ENCODE measurements at places on chromosomes 4 and X.
A peak's percentile ranks its signal among the peaks of the same experiment; 100 is the strongest.

DNA sequence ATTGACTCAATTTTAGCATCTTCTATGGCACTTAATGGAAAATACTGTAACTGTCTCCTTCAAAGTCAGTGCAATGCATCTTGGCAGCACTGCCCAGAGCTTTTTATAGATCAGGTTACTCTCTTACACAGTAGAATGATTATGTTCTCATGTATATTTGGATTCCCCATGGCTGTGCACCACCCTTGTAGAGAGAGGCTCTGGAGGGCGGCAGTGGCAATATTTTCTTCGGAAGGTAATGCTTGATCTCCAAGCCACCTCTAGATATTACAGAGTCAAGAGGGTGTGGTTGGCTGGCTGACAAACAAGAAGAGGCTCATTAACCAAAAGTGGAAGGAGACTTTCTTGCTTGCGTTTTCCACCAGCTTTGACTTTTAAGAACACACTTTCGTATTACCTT lies 72.8 kb upstream of the ARSJ start:
- no peak for DNase-seq

GRCh38 chr4:89249716-89250361 lies 57.8 kb downstream of the GPRIN3 start:
- no peak for DNase-seq

- DNase-seq: peak; percentile 49
Observed at GRCh38 chr4:170089274-170089667, 485 bp downstream of the AADAT start.

DNA sequence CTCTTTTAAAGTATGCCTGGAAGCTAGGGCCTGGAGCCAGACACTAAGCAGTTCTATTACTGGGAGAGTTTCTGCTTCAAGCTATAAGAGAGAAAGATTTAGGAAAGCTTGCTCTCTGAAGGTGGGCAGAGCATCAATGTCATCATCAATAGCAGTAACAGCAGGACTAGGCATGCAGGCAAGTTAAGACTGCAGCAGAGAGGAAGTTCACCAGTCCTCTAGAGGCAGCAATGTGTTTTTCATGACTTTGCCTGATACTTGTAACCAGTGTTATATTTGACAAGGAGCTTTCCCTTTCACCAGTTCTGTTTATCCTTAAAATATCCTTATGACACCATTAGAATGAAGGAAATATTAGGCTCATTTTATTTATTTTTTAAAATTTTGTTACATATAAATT lies 237.9 kb downstream of the KCTD8 start:
- DNase-seq: no peak

DNA sequence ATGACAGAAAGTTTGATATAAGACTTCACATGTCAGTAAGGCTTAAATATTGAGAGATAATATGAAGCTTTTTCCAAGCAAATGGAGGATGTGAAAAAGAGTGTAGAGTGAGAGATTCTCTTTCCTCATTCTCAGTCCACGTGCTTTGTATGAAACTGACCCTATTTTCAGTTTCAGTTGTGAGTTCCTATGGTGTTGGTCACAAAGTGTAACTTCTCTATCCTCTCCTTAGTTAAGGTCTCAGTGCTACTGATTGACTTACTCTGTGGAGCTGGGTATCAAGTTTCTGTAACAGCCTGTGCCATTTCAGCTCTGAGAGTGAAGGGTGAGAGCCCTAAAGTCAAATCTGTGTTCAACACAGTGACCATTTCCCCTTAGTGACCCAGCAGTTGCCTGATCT lies 277.2 kb downstream of the EPHA5 start:
- no peak for DNase-seq

GRCh38 chr4:99390055-99390454 lies 37.5 kb upstream of the ADH1C start:
- no peak for DNase-seq

GRCh38 chrX:127302841-127303240 lies 483.3 kb downstream of the PRR32 start:
- DNase-seq: no peak

- DNase-seq: no peak
Observed at GRCh38 chrX:126718440-126718839, 101.1 kb upstream of the PRR32 start.

GRCh38 chr4:41080976-41081375 lies 133.4 kb downstream of the APBB2 start:
- DNase-seq: no peak

DNA sequence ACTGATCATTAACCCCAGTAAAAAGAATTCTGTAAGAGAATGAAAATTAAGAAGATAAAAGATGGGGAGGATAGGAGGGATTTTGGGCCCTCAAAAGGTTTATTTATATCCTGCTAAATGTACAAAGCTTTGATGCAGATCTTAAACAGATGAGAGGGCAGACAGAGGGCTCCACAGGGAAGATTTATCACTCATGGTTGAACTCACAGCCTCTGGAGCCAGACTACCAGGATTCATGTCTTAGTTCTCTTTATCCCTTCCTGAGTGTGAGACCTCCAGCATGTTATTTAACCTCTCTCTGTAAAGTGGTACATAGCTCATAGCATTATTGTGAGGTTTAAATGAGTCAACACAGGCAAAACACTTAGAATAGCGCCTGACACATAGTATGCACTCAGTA lies 74.4 kb downstream of the SOWAHB start:
- DNase-seq: no peak

DNA sequence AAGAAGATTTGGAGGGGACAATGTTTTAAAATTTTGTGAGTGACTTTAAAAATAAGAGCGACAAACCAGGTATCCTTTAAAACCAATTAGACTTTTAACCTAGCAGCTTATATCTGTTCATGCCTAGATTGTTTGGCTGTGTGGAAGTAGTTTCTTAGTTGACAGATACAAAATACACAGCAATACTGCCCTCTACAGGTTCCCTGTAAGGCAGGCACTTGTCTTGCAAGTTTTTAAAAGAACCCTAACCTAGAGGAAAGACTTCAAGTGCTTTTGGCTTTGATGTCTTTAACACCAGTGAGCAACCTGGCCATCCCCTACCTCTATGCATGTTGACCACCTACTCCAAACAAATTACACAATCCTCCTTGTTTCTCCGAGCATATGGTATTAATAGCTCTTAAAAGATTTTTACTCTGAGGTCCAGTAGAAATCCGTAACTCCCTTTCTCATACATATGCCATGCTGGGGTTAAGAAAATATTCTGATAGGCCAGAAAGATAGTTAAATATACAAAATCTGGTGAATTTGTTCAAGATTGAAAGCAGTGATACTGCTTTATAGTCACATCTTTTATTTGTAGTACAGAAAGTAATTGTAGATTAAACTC lies 273.0 kb downstream of the ARHGAP24 start:
- peak; percentile 29 for DNase-seq

GRCh38 chrX:85851418-85851817 lies 195.9 kb downstream of the CHM start:
- no peak for DNase-seq

- DNase-seq: no peak
Observed at GRCh38 chr4:38192516-38192915, 232.3 kb downstream of the PTTG2 start.

- DNase-seq: no peak
Observed at GRCh38 chrX:132505116-132505515, 16.3 kb upstream of the MBNL3 start.

GRCh38 chr4:125355791-125356190 lies 41.0 kb downstream of the FAT4 start:
- DNase-seq: no peak

- DNase-seq: no peak
Observed at GRCh38 chrX:49273181-49273727, 3.7 kb downstream of the PPP1R3F start.

- DNase-seq: no peak
Observed at GRCh38 chr4:182700362-182701160, 216.6 kb downstream of the DCTD start.

GRCh38 chr4:2939383-2940243 lies 23.6 kb downstream of the NOP14 start:
- DNase-seq: no peak

DNA sequence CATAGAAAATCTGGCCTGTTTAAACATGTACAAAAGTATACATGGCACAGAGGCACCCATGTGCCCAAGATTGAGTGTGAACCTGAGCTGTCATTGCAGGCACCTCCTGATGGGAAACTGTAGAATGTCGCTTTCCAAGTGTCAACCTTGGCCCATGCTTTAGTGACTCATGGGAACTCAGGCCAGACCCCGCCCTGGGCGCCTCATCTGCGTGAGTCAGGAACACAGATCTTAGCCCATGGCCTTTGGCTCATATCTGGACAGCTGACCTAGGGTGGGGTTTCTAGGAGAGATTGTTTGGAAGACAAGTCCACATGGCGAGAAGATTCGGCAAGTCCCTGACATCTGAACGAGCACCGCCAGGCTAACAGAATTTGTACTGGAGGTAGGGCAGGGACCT lies 50.0 kb downstream of the CYTL1 start:
- DNase-seq: no peak

DNA sequence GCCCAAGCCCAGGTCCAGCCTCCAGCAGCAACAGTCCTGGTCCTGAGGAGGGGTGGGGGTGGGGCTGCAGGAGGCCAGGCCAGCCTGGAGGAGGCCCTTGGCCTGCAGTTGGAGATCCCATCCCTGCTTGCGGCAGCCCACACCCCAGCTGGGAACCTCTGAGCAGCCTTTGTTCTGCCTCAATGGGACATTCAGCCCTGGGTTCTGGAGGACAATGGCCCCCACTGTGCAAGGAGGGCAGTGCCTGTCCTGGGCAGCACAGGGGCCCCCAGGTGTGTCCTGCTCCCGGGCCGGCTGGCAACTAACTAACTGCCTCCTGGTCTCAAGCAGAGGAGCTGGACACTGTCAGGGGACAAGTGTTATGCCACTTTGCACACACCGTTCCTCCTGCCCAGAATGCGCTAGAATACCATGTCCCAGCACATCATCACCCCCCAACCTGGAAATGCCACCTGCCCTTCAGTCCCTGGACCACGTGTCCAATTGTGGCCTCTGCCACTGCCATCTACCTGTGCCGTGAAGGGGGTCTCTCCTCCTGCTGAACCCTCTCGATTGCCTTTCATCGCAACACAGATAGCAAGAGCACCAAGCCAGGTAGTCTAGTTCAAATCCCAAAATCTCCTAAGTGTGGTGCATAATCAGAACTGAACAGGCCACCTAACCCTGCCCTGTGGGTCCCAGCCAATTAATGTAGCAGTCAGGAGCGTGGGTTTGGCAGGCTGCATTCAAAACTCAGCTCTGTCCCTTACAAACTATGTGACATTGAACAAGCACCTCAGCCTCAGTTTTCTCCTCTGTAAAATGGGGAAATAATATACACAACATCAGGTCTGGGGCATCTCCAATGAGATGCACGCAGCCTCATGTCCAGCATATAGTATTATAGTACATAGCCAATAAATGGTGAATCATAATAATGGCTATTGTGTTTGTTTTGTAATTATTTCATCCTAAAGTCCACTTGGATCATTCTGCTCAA lies 8.8 kb downstream of the PPP2R2C start:
- DNase-seq: no peak

DNA sequence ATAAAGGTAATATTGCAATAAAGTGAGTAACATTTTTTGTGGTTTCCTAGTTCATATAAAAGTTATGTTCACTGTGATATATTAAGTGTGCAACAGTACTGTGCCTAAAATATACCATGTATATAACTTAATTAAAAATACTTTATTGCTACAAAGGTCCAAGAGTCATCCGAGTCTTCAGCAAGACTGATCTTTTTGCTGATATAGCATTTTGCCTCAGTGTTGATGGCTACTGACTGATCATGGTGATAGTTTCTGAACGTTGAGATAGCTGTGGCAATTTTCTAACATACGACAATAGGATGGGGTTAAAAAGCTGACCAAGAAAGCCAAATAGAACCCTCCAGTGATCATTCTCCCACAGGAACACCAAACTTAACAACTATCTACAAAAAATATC lies 1302.7 kb downstream of the TECRL start:
- no peak for DNase-seq

GRCh38 chr4:111228396-111228795 lies 605.5 kb upstream of the PITX2 start:
- no peak for DNase-seq

- DNase-seq: no peak
Observed at GRCh38 chr4:70925899-70926635, 23.9 kb downstream of the MOB1B start.

GRCh38 chr4:180688480-180688879 lies 1554.7 kb upstream of the TENM3 start:
- DNase-seq: no peak

- no peak for DNase-seq
Observed at GRCh38 chr4:123485601-123486000, 89.0 kb downstream of the SPRY1 start.

- DNase-seq: no peak
Observed at GRCh38 chrX:41273638-41274037, 60.3 kb upstream of the DDX3X start.

GRCh38 chr4:82797405-82798111 lies 1.0 kb downstream of the SCD5 start:
- DNase-seq: no peak

DNA sequence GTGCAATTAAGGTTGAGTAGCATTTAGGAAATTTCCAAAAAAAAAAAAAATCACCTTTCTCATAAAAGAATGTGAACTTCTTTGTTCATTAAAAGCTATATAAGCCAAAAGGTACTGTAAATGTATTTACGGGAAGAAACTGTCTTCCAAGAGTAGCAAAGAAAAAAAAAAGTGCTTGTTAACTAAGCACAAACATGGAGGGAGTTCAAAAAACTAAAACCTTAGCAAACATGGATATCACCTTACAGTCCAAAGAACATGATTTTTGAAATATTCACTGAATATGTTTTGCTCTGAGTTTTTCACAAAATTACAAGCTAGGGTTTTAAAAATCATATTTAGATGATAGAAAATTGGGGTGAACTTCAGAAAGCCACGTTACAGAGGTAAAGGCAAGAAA lies 217.5 kb downstream of the ADAMTS3 start:
- no peak for DNase-seq

- no peak for DNase-seq
Observed at GRCh38 chrX:136819031-136819703, 38.4 kb upstream of the ARHGEF6 start.

DNA sequence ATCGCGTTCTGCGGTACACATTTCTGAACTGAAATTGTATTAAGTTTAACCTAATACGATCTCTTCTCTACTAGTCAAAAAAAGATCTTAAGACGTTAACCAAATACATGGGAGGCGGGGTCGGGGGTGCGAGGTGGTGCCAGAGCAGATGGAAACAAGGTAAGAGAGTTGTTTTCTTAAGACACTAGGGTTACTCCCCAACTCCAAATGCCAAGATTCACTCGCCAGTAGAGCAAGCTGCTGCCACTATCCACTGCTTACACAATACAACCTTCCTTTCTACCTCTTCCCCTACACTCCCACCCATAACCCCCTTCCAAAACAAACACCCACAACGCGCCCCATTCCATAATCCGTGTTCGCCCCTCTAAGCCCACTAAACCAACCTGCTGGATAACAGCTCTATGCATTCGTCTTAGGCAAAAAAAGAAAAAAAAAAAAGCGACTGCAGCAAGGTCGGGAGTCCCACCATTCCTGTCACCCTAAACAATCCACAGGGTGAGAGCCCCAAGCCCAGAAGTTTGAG lies 1.3 kb downstream of the LCORL start:
- no peak for DNase-seq

GRCh38 chr4:141713185-141713584 lies 76.8 kb downstream of the IL15 start:
- DNase-seq: no peak

Data from amniotic stem cell (primary cell).